ENCODE measurements at places on chromosomes 3 and 15.

DNA sequence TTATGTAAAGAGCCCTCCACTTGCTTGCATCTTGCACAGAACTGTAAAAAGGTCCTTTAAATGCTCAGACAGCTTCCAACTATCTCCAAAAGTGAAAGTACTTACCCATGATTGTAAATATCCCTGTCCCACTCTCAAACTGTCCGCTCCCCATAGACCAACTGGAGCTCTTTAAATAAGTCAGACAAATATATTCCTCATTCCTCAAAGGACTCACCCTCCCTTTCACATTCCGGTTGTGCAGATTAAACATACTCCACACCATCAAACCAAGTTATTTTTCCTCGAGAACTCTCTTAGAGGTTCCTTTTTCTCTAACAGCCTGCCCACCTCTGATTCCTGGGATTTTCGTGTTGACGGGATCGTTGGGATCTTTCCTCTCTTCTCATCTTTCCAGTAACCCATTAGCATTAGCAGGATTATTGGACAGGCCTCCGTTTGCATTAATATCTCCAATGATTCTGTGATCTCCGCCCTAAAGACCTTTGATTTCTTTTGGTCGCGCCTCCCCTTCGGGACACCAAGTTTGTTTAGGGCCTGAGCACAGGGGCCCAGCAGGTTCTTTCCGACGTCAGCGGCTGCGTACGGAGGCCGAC lies 763 bp downstream of the GOLGB1 start:
- peak; percentile 52 for DNase-seq

DNA sequence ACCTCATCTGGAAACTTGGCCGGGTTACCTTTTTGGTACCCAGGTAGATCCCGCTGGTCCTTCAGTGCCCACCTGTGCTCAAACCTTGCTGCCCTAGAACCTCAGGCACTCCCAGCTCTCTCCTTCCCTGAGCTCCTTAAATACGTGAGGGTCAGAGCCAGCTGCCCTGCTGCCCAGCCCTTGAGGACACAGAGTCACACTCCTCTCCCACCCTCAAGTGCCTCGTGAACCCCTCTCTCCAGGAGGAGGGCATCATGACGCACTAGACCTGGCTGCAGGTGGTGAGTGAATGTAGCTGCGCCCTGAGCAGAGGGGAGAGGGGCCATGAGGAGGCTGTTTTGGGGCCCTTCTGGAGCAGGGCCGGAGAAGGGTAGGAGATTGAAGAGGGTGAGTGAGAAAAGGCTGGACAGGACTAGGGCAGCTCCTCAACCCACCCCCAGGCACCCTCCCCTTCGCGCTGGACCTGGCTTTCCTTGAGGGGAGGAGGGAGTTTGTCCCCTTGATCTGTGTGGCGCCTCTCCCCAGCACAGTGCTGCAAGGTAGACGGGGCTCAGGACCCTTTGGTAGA lies 941 bp downstream of the SLC12A8 start:
- no peak for DNase-seq

GRCh38 chr15:43220991-43221403 lies at the start of gene EPB42:
Gene EPB42, minus strand, starts transcription at chr15:43221018. Its CDS starts 193 bp downstream, at chr15:43220825.
- no peak for DNase-seq

GRCh38 chr3:177571944-177572315 lies 374.6 kb upstream of the TBL1XR1 start:
- DNase-seq = no peak

DNA sequence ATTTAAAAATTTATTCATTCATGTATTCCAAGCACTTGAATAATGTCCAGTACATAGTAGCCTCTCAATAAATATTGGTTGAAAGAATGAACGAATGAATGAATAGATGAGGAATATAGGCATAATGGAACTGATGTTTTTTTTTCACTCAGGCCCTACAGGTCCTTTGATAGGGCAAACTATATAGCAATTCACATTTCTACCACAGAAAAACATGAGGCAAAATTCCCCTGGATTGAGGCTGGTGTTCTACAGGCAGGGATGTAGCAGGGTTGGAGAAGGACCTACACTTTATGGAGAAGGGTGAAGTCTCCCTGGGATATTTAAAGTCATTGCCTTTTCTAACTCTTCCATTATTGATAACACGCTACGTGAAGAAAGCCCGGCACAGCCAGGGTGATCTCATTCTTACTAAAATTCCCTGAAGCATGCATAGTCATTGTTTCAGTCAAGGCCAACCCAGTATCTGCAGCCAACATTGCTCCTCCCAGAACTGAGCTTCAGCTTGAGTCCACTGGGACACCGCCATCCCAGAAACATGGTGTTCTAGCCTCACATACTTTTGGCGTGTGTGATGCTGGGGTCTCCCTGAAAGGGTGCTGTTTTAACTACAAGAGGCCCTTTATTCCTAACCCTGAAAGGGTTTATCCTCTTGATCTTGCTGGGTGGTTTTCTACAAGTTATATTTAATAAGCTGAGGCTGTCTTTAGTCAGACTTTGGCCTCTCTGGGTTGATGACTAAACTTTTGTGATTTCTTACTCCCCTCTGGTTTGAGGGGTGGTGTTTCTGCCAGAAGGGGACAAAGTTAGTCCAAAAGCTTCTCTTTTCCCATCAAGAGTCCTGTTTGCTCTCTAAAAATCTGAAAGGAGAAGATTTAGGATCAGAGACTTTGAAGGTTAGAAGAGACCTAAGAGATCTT lies 25.9 kb upstream of the FBN1 start:
- DNase-seq = no peak

DNA sequence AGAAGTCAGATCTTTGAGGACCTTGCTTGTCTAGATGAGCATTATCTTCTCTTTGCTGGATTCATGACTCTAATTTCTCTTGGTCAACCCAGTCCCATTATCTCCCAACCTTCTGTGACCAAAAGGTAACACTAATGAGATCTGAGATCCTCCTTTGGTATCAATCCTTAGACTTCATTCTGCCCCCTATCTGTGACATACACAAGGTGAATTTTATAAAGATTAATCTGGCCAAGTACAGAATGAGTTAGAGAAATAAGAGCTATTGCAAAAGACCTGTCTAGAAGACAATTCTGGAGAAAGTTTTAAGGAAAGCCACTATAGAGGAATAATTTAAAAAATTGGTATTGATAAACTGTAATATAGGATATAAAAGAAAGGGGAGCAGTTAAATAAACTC lies 113.8 kb upstream of the KCNMB2 start:
- DNase-seq = no peak

GRCh38 chr15:96564546-96564945 lies 234.0 kb downstream of the NR2F2 start:
- no peak for DNase-seq

DNA sequence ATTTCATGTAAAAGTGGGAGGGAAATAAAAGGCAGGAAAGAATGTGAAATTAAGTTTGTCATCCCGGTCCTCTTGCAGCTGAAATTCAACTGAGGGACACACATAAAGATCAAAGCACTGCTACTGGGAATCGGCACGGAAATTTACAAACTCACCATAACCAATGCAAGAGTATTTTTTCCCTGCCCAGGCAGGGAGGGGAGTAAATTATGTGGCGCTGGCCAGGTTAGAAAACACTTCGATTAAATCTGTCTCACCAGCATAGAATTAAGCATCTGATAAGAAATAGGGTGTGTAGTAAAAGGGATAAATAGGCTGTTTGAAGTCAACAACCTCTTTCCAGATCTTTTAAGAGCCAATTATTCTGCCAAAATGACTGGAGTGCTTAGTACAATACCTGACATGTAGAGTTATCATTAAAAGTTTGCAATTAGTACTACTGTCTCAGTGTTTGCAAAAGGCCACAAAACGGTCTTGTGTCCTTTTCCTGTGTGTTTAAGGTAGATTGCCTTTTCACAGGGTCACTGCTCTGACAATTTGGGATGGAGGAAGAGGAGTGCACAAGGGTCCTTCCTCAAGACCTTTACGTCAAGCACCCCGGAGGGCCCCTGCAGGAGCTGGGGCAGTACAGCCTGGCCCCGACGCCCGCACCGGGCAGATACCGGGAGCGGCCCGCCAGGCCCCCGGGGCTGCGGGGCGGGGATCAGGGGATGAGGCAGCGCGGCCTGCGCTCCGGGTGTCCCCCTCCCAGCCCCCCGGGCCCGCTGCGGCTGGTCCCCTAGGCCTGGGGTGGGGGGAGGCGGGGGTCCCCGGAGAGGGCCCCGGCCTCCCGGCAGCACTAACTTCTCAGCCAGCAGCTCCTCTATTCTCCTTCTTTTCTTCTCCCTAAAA lies 651 bp downstream of the UBA3 start:
- DNase-seq = no peak

- DNase-seq = no peak
Observed at GRCh38 chr15:94225616-94226015, 5.7 kb upstream of the MCTP2 start.

GRCh38 chr3:109631897-109632296 lies 294.6 kb upstream of the DPPA4 start:
- DNase-seq = no peak

DNA sequence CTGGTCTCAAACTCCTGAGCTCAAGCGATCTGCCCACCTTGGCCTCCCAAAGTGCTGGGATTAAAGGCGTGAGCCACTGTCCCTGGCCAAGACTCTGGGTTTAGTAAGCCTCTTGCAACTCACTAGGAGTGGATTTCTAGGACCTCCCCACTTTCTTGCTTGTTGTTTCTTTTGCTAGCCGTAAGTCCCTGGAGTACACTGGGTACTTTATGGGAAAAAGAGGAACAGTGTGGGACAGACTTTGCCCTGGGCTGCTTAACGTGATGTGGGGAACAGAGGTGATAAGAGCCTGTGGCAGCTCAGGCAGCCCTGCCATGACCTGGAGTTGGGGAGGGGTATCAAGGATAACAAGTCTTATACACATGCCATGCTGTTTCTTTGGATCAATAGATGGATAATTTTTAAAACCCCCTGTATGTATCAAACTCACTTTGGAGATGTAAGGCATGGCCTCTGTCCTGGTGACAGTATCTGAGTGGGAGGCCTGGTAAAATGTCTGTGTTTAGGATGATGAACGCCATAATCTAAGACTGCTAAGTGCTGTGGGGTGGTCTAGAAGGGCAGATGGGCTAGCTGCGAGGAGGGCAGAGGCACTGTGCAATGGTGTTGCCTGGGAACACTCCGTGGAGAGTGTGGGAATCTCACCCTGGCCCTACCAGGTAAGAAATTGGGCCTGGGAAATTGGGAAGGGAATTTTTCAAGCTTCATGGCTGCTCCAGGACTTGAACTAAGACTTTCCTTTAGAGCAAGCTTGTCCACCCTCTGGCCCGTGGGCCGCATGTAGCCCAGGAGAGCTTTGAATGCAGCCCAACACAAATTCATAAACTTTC lies 54.8 kb downstream of the SMAD3 start:
- no peak for DNase-seq

DNA sequence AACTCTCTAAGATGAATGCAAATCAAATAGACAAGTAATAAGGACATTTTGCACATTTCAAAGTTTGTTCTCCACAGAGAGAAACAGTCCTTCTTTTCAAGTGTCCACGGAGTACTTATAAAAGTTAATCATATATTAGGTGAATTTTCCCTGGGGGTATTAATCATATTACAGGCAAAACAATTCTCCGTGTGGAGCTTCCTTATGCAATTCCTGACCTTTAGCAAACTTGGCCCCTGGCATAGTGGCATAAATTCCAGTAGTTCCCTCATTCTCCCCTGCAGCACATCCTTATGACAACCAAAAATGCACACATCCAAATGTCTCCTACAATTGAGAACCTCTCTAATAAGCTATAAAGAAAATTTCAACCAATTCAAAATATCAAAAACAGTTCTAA lies 34.4 kb downstream of the FSIP1 start:
- DNase-seq = no peak

DNA sequence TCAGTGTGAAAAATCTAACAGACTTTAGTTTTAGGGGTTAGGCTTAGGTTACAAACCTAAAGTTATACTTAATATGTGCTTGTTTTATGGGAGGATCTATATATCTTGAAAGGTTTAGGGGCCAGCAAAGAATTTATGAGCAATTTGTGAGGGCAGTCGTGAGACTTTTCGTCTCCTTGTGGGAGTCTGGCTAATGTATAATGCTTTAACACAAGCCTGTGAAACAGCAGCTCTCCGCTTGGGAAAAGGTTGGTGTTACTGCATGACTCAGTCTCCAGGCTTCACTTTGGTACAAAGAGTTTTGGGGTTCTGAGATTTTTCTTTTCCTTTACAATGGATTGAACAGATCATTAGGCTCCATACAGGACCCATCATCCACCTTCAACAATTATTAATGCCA lies 79.0 kb upstream of the MFGE8 start:
- no peak for DNase-seq

GRCh38 chr3:180630371-180630770 lies 28.4 kb downstream of the TTC14 start:
- DNase-seq = peak; percentile 44

DNA sequence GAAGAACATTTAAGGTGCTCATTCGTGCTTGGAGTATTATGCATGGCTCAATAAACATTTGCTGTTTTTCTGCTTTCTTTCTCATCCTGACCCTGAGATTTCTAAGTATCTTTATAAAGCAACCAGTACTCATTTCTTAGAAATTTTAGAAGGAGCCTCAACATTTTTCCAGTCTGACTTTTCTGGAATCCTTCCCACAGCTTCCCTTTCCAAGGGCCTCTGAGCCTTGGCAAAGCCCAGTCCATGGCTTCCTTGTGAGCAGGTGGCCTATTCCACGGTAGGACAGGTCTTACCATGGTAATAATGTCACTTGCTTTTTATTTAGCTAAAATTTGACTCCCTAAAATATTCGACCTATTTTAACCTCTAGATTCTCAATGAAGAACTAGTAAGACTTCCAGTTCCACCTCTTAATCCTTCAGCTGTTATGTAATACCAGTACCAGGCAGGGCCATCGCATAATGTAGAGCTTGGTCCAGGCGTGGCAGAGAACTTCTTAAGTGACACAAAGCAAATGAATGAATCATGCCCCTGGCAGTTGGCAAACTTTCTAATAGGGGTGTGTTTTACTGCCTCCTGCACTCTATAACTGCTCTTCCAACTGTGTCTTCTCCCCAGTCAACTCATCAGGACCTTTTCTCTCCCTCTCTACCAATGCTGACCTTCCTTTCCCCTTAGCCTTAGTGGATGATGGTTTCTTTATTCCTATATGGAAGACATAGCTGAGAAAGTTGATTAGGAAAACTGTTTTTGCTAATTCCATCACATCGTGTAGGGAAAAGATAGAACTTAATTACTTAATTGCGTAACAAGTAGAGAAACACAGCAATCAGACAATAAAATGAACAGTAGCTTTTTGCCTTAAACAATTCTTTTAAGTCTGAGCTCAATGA lies 894 bp upstream of the TM4SF4 start:
- no peak for DNase-seq

Data from activated CD4-positive, alpha-beta T cell treated with anti-CD3 and anti-CD28 coated beads, Interleukin-2, amount 50 U/mL, for 16 hours (primary cell).